Smooth muscle cell of the coronary artery (primary cell): ENCODE measurements at places on chromosomes 3 and 15. TPM values are rescaled to one million over a fixed set of nuclear protein-coding genes. Genes with fewer than 3 reads are reported as not detected.

Gene CMTM8
- 0.12 and 0.30 TPM in 2 replicates for total RNA-seq

Gene SLC28A1
- total RNA-seq = not detected in 2 replicates

Gene NR1D2
- 20.1 and 32.1 TPM in 2 replicates for total RNA-seq

Gene RAB11A
- 127 and 264 TPM in 2 replicates for total RNA-seq

Gene TJP1
- total RNA-seq = 38.3 and 42.8 TPM in 2 replicates

Gene FGF12
- total RNA-seq = under 0.01 TPM in 1 of 2 replicates, not detected in the other

Gene PLCL2
- total RNA-seq = 5.0 and 22.9 TPM in 2 replicates

Gene VGLL3
- 2.9 and 54.9 TPM in 2 replicates for total RNA-seq

Gene POU1F1
- not detected in 2 replicates for total RNA-seq

Gene TEX55
- not detected in 2 replicates for total RNA-seq

Gene XCR1
- total RNA-seq = 0.23 TPM in 1 of 2 replicates, not detected in the other

Gene TGM4
- 0.15 TPM in 1 of 2 replicates, not detected in the other for total RNA-seq

Gene ESYT3
- total RNA-seq = 0.30 and 4.3 TPM in 2 replicates

Gene SAMD7
- total RNA-seq = not detected in 2 replicates

Gene SNTN
- not detected in 2 replicates for total RNA-seq

Gene TMEM207
- not detected in 2 replicates for total RNA-seq

Gene CADM2
- total RNA-seq = not detected in 2 replicates

Gene UPK1B
- not detected in 2 replicates for total RNA-seq

Gene OR4M2
- not detected in 2 replicates for total RNA-seq

Gene KBTBD13
- under 0.01 TPM in 1 of 2 replicates, not detected in the other for total RNA-seq

Gene HDAC11
- 11.3 and 18.4 TPM in 2 replicates for total RNA-seq

Gene INKA1
- 5.7 and 10.2 TPM in 2 replicates for total RNA-seq

Gene TMEM108
- total RNA-seq = 0.08 and 0.12 TPM in 2 replicates

Gene TUBGCP4
- 6.1 and 10.1 TPM in 2 replicates for total RNA-seq

Gene UBE2E1
- total RNA-seq = 64.9 and 74.4 TPM in 2 replicates

Gene NR2F2
- total RNA-seq = 7.8 and 8.5 TPM in 2 replicates

Gene FBXW12
- 0.08 TPM in 1 of 2 replicates, not detected in the other for total RNA-seq

Gene PRR20G
- total RNA-seq = not detected in 2 replicates

Gene MYL3
- 0.08 and 2.3 TPM in 2 replicates for total RNA-seq

Gene RETNLB
- total RNA-seq = not detected in 2 replicates

Gene ALDH1L1
- total RNA-seq = under 0.01 and 0.08 TPM in 2 replicates

Gene UBE2E2
- total RNA-seq = 43.5 and 43.9 TPM in 2 replicates

Gene GSK3B
- total RNA-seq = 28.0 and 31.0 TPM in 2 replicates

Gene CHST14
- total RNA-seq = 3.3 and 8.1 TPM in 2 replicates

Gene LCMT2
- total RNA-seq = 7.3 and 7.8 TPM in 2 replicates

Gene GRAMD2A
- 0.08 and 1.4 TPM in 2 replicates for total RNA-seq

Gene CA12
- total RNA-seq = 24.0 and 204 TPM in 2 replicates

Gene C3orf85
- total RNA-seq = not detected in 2 replicates

Gene ZBTB20
- 12.2 and 18.6 TPM in 2 replicates for total RNA-seq
